ENCODE measurements at places on chromosomes 11 and 22.

- no peak for DNase-seq
Observed at GRCh38 chr22:38162881-38163843, 18.5 kb downstream of the PLA2G6 start.

DNA sequence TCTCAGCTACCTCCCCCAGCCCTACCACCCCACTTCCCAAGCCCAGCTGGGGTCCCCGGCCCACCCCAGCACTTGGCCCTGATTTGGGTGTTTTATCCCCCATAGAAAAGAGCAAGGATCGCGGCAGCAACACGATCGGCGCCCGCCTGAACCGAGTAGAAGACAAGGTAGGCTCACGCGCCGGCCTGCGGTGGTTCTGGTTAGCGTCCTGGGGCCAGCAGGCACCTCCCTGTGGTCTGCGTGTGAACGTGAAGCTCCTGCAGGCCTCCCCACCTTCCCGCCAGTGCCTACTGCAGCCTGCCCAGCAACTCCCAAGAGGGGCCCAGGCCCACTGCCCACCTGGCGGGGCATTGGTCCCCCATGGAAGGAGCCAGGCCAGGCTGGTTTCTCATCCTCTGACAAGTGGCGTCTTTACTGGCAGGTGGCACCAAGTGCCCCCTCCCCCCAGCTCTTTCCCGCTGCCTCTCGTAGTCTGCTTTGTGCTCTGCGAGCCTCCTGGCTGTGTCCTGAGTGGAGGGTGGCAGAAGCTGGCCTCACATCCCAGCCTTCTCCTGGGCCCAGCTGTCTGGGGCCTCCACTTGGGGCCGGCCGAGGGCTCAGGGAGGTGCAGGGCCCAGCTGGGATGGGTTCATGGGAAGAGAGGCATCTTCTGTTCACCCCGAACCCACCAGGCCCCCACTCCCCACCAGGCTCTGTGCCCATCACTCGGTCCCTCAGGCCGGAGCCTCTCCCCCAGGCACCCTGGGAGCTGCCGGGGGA lies 78.3 kb upstream of the KCNQ1OT1 start:
- no peak for DNase-seq

- no peak for DNase-seq
Observed at GRCh38 chr11:1540074-1540473, 32.0 kb downstream of the DUSP8 start.

DNA sequence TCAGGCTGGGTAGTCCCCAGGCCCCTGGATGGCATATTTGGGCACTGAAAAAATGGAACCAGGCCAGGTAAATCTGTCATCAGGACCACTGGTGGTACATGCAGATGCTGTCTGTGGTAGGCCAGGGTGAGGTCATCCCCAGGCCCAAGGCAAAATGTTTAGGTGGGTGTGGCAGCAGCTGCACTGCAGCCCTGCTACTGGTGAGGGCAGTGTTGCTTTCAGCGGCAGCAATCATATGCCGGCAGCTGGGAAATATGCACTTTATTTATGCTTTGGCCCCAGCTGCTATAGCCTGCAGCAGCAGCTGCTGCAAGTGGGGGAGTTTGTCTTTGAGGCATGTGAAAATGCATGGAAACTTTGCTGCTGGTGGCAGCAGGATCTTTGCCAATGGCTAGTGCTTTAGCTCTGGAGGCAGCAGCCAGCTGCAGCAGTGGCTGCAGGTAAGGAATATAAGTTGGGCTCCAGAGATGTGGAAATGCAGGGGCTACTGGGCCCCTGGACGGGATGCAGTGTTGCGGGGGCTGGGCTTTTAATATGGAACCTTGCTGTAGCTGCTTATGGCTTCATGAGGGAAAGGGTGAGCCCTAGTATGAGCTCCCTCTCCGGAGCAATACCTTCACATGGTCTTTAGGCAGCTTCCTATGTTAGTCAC lies 365.7 kb upstream of the CADM1 start:
- no peak for DNase-seq

GRCh38 chr11:122074022-122074421 lies 42.0 kb downstream of the BLID start:
- DNase-seq, result no peak

DNA sequence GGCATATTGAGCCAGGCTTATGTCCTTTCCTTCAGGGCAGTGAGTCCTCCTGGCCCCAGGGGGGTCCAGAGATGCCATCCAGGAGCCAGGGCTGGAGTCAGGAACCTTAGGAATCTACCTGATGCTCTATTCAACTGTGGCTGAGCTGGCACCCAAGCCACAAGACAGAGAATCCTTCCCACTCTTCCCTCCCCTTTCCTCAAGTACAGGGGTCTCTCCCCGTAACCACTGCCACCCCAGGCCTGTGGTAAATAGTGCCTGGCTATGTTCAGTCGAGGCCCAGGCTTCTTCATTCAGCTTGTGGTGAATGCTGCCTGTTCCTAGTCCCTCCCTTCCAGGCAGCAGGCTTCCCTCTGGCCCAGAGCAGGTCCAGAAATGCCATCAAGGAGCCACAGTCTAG lies 45.5 kb upstream of the THY1 start:
- no peak for DNase-seq

GRCh38 chr11:11782532-11783110 lies 59.2 kb upstream of the USP47 start:
- peak; percentile 77 for DNase-seq

- no peak for DNase-seq
Observed at GRCh38 chr11:22510010-22510409, 115.6 kb downstream of the FANCF start.

GRCh38 chr11:133414506-133414905 lies 117.8 kb downstream of the OPCML start:
- DNase-seq, result no peak

DNA sequence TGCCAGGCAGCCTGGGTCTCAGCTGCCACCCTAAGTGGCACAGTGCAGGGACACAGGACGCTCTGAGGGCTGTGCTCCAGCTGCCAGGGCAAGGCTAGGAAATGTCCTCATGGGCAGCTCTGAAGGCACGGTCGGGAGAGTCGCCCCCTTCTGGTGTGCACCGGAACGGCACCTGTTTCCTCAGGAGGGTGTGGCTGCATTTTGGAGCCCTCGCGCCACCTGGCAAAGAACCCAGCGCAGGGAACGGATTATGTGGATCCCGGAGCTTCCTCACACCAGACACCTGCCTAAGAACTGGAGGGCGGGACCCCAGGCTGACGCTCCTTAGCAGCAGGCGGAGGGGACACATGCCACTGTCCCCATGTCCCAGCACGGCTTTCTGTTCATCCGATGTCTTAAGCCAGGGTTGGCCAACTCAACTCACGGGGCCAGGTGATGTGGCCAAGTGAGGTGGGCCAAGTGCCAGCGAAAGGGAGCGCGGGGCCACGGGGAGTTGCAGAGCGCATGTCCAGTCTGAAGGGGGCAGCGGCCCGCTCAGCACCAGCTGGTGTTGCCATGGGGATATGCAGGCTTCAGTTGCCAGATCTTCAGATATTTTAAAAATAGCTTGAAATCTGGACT lies 5.1 kb upstream of the SLC22A8 start:
- no peak for DNase-seq

DNA sequence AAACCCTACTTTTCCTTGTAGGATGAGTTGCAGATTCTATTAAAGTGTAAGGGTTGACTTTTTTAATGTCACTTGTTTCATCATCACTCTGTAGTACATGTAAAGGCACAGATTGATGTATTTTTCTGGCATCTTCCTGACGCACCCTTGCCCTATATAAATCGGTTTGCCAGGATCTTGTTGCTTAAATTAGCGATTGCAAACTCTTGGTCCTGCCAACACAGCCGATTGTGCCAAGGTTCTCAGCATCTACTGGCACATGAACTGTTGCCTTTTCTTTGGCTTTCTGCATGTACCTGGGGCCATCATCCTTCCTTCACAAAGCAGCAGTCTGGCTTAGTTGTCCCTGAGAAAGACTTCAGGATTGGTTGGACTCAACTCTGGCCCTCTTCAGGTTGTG lies 7.5 kb upstream of the LIN7C start:
- DNase-seq, result no peak

GRCh38 chr22:42901790-42902508 lies 44.9 kb upstream of the ARFGAP3 start:
- no peak for DNase-seq

DNA sequence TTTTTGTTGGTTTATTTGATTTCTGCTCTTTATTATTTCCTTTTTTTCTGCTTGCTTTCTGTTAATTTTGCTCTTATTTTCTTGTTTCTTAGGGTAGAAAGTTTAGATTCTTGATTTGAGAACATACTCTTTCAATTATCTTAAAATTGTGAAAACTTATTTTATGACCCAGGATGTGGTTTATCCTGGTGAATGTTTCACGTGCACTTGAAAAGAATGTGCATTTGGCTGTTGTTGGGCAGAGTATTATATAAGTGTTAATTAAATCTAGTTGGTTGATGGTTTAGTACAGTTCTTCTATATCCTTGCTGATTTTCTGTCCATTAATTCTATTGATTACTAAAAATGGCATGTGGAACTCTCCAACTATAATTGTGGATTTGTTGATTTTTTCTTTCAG lies 66.9 kb upstream of the NARS2 start:
- no peak for DNase-seq

Measured in NCI-H2029 treated with DMSO at 0.1 percent for 48 hours (cell line).